Mesendoderm (in vitro differentiated cells): ENCODE measurements at places on chromosomes 11 and 22.

- no peak overlapping the region for H3K4me3 ChIP-seq
- H3K27ac ChIP-seq, result no peak overlapping the region
These were observed 2.6 kb upstream of the RTL6 start for GRCh38 chr22:44500599-44500998.

DNA sequence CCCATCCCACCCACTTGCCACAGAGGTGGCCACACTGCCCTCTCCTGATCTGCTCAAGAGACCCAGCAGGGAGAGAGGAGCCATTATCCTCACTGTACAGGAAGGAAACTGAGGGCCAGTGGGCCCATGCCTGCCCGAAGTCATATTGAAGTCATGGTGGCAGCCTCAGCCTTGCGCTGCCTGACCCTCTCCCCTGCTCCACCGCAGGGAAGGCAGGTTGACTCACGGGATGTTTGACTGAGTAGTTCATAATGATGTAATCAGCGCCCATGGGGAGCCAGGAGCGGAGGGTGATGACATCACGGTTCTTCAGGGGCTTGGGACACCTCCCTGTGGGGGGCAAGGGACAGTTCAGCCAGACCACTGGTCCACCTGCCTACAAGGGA is 6.1 kb upstream of the ARAP1 start:
- no peaks in the 10 kb centered on the region for H3K27me3 ChIP-seq
- no peaks in the 10 kb centered on the region for H3K4me1 ChIP-seq
- no peak overlapping the region for H3K4me3 ChIP-seq
- no peaks in the 10 kb centered on the region for H3K36me3 ChIP-seq
- peak; percentile 40 for DNase-seq
- no peak overlapping the region for H3K27ac ChIP-seq

DNA sequence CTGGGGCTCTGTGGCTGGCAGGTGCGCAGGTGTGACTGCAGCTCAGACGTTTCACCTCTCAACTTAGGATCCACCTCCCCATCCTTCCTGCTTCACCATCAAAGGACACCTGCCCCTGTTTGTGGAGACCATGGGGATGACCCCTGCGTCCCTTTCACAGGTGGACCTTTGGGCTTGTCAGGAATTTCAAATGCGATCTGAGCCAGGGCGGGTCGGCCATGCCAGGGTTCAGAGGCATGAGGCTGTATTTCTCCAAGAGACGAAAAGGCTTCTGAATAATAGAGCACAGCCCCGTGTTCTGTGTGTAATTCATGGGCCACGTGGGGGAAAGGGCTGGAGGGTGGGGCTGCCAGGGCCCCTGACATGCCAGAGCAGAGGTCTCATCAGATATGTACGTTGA is 668.0 kb downstream of the BRD1 start:
- no peak for DNase-seq
- H3K4me3 ChIP-seq, result no peak overlapping the region
- H3K4me1 ChIP-seq, result no peaks in the 10 kb centered on the region
- H3K27me3 ChIP-seq, result no peaks in the 10 kb centered on the region
- H3K27ac ChIP-seq, result no peak overlapping the region
- no peaks in the 10 kb centered on the region for H3K36me3 ChIP-seq

- no peaks in the 10 kb centered on the region for H3K27me3 ChIP-seq
- H3K4me3 ChIP-seq, result no peak overlapping the region
- H3K27ac ChIP-seq, result no peak overlapping the region
These were observed 10.2 kb upstream of the OOSP4A start for GRCh38 chr11:59953463-59954218.

GRCh38 chr11:1654388-1655167 is 25.0 kb downstream of the KRTAP5-5 start:
- H3K4me1 ChIP-seq, result no peaks in the 10 kb centered on the region
- H3K27me3 ChIP-seq, result no peaks in the 10 kb centered on the region
- H3K4me3 ChIP-seq, result no peak overlapping the region
- no peaks in the 10 kb centered on the region for H3K36me3 ChIP-seq
- H3K27ac ChIP-seq, result no peak overlapping the region

DNA sequence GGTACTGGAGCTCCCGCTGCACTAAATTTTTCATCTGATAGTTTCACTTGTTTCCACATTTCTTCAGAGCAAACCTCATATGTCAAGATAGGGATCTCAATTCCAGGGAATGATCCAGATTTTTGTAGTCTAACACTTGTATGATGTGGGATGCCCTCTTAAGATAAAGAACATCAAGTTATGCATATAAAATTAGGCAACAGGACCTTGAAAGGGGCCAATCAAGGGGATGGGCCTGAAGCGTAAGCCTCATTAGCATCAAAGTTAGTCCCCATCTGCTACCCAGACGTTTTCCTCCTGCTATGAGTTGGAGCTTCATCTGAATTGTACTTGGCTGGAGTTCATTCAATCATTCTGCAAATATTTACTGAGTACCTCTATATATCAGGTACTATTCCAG is 17.5 kb downstream of the PDGFD start:
- H3K4me1 ChIP-seq, result no peaks in the 10 kb centered on the region
- no peaks in the 10 kb centered on the region for H3K36me3 ChIP-seq
- DNase-seq, result no peak

- DNase-seq, result no peak
- peaks cover 6% of the 10 kb centered on the region for H3K4me1 ChIP-seq
- no peaks in the 10 kb centered on the region for H3K27me3 ChIP-seq
These were observed 313 bp downstream of the PRCP start for GRCh38 chr11:82899957-82900276.

GRCh38 chr22:49620003-49620556 is 207.6 kb downstream of the BRD1 start:
- no peak overlapping the region for H3K27ac ChIP-seq
- no peak for DNase-seq
- H3K4me3 ChIP-seq, result no peak overlapping the region
- H3K36me3 ChIP-seq, result no peaks in the 10 kb centered on the region
- no peaks in the 10 kb centered on the region for H3K4me1 ChIP-seq
- no peaks in the 10 kb centered on the region for H3K27me3 ChIP-seq

DNA sequence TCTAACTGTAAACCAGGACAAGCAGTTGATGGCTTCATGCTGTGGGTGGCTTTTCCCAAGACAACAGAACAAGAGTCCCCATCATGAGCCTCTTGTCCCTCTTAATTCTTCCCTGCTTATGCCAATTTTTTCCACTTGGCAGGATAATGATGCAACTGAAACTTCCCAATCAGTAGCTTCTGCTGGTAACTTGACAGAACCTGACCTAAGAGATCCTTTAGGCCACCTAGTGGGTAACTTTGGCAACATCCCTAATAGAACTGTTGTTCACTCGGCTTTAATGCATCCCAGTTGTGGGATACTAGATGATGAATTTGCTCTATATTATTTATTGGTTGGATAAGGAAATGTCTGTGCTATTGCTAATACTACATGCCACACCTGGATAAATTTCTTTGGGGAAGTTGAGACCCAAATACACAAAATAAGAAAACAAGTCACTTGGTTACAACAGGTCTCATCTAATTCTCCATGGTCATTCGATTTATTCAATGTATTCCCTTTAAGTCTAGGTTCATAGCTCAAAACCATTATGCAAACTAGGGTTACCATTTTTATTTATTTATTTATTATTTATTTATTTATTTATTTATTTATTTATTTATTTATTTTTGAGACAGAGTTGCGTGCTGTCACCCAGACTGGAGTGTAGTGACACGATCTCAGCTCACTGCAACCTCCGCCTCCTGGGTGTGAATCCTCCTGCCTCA is 41.4 kb upstream of the NFAM1 start:
- no peaks in the 10 kb centered on the region for H3K27me3 ChIP-seq
- no peaks in the 10 kb centered on the region for H3K36me3 ChIP-seq
- peak; percentile 72 for DNase-seq
- H3K27ac ChIP-seq, result no peak overlapping the region
- H3K4me3 ChIP-seq, result no peak overlapping the region

DNA sequence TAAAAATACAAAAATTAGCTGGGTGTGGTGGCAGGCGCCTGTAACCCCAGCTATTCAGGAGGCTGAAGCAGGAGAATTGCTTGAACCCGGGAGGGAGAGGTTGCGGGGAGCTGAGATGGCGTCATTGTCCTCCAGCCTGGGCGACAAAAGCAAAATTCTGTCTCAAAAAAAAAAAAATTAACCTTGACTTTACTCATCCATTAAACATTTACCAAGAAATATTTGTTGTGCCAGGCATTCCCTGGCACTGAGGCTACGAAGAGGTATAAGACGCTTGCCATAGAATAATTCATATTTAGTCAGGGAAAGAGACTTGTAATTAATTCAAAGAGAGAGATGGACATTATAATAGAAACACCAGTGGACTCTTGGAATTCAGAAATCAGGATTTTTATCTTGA is 13.2 kb upstream of the PAFAH1B2 start:
- no peaks in the 10 kb centered on the region for H3K36me3 ChIP-seq
- no peaks in the 10 kb centered on the region for H3K27me3 ChIP-seq
- H3K27ac ChIP-seq, result no peak overlapping the region
- DNase-seq, result no peak
- H3K4me3 ChIP-seq, result no peak overlapping the region
- H3K4me1 ChIP-seq, result no peaks in the 10 kb centered on the region

GRCh38 chr22:35733036-35733435 is 15.4 kb downstream of the APOL5 start:
- H3K27ac ChIP-seq, result no peak overlapping the region
- H3K36me3 ChIP-seq, result no peaks in the 10 kb centered on the region
- H3K4me1 ChIP-seq, result no peaks in the 10 kb centered on the region
- no peak overlapping the region for H3K4me3 ChIP-seq
- DNase-seq, result no peak
